ENCODE measurements at places on chromosomes 13 and 19. TPM values are rescaled to one million over a fixed set of nuclear protein-coding genes. Genes with fewer than 3 reads are reported as not detected.

Gene ZNF14
- 5.5 TPM for total RNA-seq

Gene WDR88
- not detected for total RNA-seq

Gene RPL21
- 1,438 TPM for total RNA-seq

Gene NFIC
- 13.6 TPM for total RNA-seq

Gene PSG4
- total RNA-seq, result not detected

Gene LCP1
- total RNA-seq, result 44.4 TPM

Gene PABPC3
- not detected for total RNA-seq

Gene SULT2A1
- total RNA-seq, result not detected

Gene RNU6-9
- not detected for total RNA-seq

Gene LYPD5
- total RNA-seq, result 0.69 TPM

Gene RYR1
- total RNA-seq, result 1.1 TPM

Gene ZNF234
- 8.5 TPM for total RNA-seq

Gene CYP2B6
- not detected for total RNA-seq

Gene EEF2
- total RNA-seq, result 2,326 TPM

Gene DKKL1
- not detected for total RNA-seq

Gene ZNF506
- total RNA-seq, result 2.3 TPM

Gene TMEM150B
- total RNA-seq, result not detected

Gene HSH2D
- total RNA-seq, result not detected

Gene RAB20
- total RNA-seq, result 92.0 TPM

Gene ZNF428
- 15.4 TPM for total RNA-seq

Gene CSNK1A1L
- not detected for total RNA-seq

Gene ADAMTS10
- not detected for total RNA-seq

Gene SLC1A6
- not detected for total RNA-seq

Gene SUGP1
- 18.7 TPM for total RNA-seq

Gene POU2F2
- not detected for total RNA-seq

Gene ERCC1
- total RNA-seq, result 102 TPM

Gene PROZ
- not detected for total RNA-seq

Gene RASIP1
- total RNA-seq, result 0.50 TPM

Gene MUC16
- total RNA-seq, result under 0.01 TPM

Gene ZNF681
- total RNA-seq, result not detected

Gene SELENOV
- not detected for total RNA-seq

Gene ACTN4
- total RNA-seq, result 145 TPM

Gene CAPN12
- total RNA-seq, result 0.15 TPM

Gene LILRA1
- total RNA-seq, result not detected

Gene ZNF98
- total RNA-seq, result not detected

Gene CGB7
- total RNA-seq, result not detected

Gene CAB39L
- total RNA-seq, result 6.7 TPM

Gene ZNF575
- total RNA-seq, result 0.35 TPM

Gene FLT3LG
- 0.35 TPM for total RNA-seq

Gene BRSK1
- 3.8 TPM for total RNA-seq

Gene TNFRSF19
- total RNA-seq, result 31.3 TPM

Gene ADPRHL1
- 7.6 TPM for total RNA-seq

Gene ICAM3
- total RNA-seq, result 5.0 TPM
